ENCODE measurements at places on chromosomes 2 and 18.

GRCh38 chr2:207502577-207503198, 27.1 kb upstream of the CREB1 start:
- no peak for DNase-seq

DNA sequence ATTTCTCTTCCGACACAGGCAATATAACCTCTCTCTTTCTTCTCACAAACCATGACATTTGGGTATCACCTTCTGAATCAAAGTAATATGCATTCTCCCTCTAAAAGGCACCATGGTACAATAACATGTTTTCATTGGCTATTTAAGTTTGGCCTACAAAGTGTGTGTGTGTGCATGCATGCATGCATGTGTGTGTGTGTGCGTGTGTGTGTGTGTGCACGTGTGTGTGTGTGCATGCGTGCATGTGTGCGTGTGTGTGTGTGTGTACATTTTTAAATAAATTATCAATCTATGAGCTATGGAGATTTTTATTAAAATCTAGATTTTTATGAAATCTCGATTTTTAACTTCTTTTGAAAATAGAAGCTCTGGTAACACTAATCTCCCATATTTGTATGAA, 745.3 kb upstream of the ZEB2 start:
- no peak for DNase-seq

DNA sequence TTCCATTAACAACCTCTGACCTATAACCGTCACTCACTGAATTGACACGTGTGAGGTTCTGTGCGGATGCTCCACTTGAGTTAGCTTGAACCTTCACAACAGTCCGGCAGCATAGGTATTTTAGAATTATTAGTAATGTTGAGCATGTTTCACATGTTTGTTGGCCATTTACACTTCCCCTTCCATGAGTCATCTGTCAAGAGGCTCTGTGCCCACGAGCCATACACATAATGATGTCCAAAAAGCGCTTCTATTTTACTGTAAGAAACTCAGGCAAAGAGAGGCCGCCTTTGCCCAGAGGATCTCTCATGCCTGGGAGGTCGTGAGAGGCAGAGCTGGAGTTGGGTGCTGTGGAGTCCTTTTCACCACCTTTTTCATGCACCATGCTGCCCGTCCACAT, 28.9 kb upstream of the TMEM214 start:
- no peak for DNase-seq

GRCh38 chr2:152047824-152048471, 50.9 kb downstream of the CACNB4 start:
- DNase-seq = no peak

GRCh38 chr2:152466980-152467676, 132.2 kb downstream of the FMNL2 start:
- no peak for DNase-seq

DNA sequence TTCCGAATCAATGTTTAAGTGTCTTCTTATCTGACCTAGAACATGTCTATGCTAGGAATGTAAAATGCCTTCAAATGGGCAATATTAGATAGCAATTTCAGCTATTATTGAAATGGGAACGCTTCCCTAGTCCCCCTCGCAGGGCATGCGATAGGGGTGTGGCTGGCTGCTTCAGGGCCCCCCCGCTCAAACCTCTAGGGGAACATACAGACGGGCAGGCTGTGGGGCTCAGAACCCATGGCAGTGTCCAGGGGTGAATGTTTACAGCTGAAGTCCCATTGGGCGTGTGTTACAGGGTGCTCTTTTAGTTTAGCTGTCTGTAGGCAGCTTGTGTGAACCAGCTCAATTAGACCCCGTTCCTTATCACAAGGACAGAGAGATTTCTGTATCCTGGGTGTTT, 315.9 kb downstream of the DSEL start:
- DNase-seq = no peak

- DNase-seq = no peak
Observed at GRCh38 chr2:55581435-55581834, 36.0 kb downstream of the PPP4R3B start.

- no peak for DNase-seq
Observed at GRCh38 chr18:79355433-79356335, 40.0 kb upstream of the NFATC1 start.

Data from NCI-H187 treated with DMSO at 0.1 percent for 48 hours (cell line).